ENCODE measurements at places on chromosomes 1 and 21. TPM values are rescaled to one million over a fixed set of nuclear protein-coding genes. Genes with fewer than 3 reads are reported as not detected.

DNA sequence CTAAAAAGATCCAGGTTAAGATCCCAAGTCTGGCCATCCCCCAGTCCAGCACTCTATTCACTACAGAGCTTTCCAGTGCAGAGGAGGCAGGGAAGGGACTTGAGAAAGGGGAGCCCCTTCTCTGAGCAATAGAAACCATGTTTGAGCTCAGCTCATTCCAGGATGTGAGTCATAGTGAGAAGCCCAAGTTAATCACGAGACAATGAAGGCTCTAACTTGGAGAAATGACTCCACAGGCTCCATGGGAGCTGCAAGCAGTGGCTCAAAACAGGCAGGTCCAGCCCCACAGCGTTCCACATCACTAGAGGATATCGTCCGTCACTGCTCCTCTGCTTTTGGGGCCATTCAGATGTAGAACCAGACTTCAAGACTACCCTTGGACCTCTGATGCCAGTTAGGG is 59.1 kb downstream of the CAMK2N1 start:
- DNase-seq: no peak

Gene CTSK
- 2.1 TPM for total RNA-seq

Gene GOLPH3L
- total RNA-seq: 20.0 TPM

Gene PRKCZ
- 15.4 TPM for total RNA-seq

DNA sequence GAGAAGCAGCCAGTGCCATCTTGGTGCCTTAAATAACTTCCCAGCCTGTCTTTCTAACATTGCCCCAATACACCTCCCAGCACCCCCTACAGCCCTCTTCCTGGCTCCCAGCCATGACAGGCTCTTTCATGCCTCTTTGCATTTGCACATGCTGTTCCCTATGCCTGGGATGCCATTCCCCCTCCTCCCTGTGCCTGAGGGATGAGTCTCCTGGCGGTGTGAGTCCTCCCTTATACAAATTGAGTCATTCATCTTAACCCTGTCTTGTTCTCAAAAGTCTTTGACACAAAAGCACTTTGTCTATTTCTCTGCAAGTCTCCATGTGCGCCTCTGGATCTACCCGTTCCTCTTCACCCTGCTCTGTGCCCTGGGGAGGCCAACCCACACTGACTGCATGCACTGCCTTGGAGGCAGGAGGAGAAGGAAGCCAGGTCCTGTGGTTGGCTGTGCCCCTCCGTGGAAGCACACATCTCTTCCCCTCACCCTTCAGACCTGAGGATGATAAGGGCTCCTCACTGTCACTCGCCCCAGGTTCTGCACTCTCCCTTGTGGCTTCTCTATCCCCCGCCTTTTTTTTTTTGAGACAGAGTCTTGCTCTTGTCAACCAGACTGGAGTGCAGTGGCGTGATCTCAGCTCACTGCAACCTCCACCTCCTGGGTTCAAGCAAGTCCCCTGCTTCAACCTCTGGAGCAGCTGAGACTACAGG is 25.1 kb downstream of the CDCP2 start:
- DNase-seq: no peak

Measured in CD8-positive, alpha-beta memory T cell (primary cell).